ENCODE measurements at places on chromosomes 11 and 22.

GRCh38 chr22:39136317-39136716 lies 16.2 kb downstream of the CBX7 start:
- DNase-seq = no peak

DNA sequence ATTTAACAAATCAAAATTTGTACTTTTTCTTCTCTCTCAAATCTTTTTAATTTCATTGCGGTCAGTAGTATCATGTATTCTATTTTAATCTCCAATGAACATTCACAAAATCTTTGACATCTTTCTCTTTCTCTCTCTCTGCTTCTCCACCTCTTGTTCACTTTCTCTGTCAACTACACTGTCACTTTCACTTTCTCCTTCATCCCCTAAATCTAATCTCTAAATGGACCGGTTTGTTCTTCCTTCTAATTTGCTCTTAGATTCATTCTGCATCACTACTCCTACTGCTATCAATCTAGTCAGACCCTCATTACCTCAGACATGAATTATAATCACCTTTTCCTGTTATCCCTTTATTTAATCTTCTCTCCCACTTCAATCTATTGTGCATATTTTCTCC lies 18.6 kb downstream of the CCDC73 start:
- no peak for DNase-seq

- no peak for DNase-seq
Measured at GRCh38 chr11:10743354-10744000, 7.6 kb upstream of the CTR9 start.

GRCh38 chr22:17228725-17229126 lies 9.5 kb upstream of the ADA2 start:
- no peak for DNase-seq

DNA sequence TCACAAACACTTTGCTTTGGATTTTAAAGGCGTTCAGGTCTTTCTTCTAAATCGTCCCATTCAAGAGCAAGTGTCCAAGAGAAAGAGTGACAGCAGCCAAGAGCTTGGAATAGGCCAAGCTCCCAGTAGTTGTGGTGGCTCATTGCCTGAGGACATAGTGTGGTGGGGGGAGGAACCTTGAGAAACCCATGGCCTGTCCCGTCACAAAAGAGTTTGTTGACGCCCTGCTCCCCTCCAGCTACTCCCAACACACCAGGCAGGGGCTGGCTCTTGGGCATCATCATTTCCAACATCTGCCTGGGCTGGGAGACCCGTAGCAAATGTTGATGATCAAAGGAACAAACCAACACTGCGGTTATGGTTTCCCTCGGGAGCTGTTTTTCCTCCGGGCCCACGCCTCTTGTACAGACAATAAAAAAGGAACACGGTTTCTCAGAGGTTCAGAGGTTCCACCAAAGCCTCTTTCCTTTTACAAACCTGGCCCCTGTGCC lies 20.8 kb downstream of the FADS3 start:
- DNase-seq = no peak

- no peak for DNase-seq
Measured at GRCh38 chr22:45469281-45470073, 33.2 kb upstream of the FBLN1 start.

- peak; percentile 12 for DNase-seq
Measured at GRCh38 chr22:19478045-19478900, 720 bp downstream of the UFD1 start.

GRCh38 chr11:105763594-105763993 lies 153.7 kb downstream of the GRIA4 start:
- DNase-seq = no peak

GRCh38 chr11:95155385-95155784 lies 65.7 kb downstream of the ENDOD1 start:
- DNase-seq = no peak

DNA sequence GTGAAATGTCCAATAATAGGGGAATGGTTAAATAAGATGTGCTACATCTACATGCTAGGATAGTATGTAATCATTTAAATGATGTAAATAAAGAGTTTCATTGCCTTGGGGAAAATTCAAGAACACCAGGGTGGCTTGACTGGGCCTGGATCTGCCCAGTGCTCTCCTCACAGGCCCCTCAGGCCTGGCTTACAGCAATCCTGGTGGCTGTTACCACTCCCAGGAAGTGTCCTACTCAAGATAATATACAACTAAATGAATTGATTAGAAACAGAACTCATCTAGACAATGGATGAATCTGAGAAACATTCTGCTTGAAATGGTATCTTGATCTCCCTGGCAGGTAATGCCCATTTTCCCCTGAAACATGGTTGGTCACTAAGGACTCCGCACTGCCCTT lies 30.8 kb downstream of the MAP6 start:
- DNase-seq = no peak

- no peak for DNase-seq
Measured at GRCh38 chr22:26302726-26303125, 126.3 kb upstream of the ASPHD2 start.

- no peak for DNase-seq
Measured at GRCh38 chr22:47397673-47398072, 635.2 kb downstream of the TBC1D22A start.

- DNase-seq = no peak
Measured at GRCh38 chr11:16321148-16321547, 35.2 kb downstream of the SOX6 start.

GRCh38 chr11:7672276-7672959 lies 882 bp downstream of the CYB5R2 start:
- DNase-seq = no peak

DNA sequence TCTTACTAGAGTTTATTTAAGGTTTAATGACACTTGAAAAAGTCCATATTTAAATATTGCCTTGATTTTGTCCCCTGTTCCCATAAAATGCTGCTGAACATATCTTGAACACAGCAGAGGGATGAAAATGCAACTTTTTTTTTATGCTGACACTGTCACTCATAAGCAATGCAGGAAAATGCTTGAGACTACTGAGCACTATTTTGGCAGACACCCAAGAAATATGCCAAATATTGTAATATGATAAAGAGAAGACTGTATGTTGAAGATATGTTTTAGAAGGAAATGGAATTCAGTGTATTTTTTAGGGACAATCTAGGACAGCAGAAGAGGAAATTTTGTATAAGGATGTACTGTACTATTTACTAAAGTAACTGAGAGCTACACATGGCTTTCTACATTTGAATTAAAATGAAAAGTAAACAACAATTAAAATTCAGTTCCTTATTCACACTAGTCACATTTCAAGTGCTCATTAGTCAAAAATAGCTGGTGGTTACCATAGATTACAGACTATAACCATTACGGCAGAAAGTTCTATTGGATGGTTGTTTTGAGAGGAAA lies 58.6 kb downstream of the LRRC4C start:
- no peak for DNase-seq

DNA sequence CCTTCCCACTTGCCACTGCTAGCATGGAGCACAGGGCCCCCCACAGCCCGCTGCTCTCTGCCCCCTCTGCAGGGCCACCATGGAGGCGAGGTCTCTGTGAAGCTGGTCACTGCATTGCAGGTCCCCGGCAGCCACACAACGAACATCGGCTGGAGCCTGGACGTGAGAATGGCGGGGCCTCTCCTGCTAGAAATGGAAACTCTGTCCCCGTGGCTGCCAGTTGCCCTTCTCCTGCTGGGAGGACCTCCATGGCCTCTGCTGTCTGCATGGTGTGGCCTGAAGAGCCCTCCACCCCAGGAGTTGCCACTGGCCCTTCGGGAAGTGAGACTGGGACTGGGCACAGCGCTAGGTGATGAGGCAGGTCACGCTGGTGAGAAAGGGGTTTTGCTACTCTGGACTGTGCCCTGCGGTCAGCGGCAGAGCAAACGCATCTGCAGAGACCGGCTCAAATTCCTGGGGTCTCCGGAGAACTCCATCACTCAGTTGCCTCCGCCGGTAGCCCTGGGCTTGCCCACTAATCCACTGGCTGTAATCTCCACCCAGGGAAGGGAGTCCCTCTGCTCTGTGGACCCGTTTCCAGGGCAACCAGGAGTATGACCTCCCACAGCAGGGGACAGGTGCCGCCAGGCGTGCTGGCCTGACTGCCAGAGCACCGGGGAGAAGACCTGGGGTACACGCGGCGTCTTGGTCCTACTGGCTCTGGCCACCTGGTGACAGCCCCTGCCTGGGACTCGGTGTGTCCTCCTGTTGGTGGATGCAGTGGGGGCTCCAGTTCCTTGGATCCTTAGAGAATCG lies 806.3 kb downstream of the BRD1 start:
- no peak for DNase-seq

- no peak for DNase-seq
Measured at GRCh38 chr11:113193946-113194345, 120.4 kb upstream of the TTC12 start.

- no peak for DNase-seq
Measured at GRCh38 chr22:19120829-19121630, 1.2 kb downstream of the DGCR2 start.
